ENCODE measurements at places on chromosomes 3 and 15.

DNA sequence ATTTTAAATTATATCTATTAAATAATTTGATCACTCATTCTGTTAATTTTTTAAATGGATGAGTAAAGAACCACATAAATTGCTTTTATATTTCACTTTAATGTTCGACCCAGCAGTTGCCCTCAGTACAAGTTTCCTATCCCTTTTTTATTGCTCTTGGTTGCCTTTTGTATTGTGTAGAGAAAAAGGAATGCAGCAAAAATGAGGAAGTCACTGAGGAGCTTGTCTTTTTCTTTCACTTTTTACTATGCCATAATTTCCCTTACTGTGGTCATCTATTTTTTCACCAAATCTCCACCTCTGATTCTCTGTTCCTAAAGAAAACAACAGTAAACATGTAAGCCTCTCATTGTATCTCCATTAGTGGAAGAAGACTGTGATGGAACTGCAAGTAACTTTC is 122.7 kb downstream of the B3GALNT1 start:
- DNase-seq = no peak

GRCh38 chr3:153829606-153830170 is 291.5 kb upstream of the ARHGEF26 start:
- no peak for DNase-seq

GRCh38 chr3:155281912-155282311 is 11.6 kb downstream of the STRIT1 start:
- no peak for DNase-seq

GRCh38 chr3:196941729-196942225 is 551 bp downstream of the NCBP2 start:
- peak; percentile 10 for DNase-seq

GRCh38 chr3:120348065-120348990 is 826 bp downstream of the LRRC58 start:
- no peak for DNase-seq

DNA sequence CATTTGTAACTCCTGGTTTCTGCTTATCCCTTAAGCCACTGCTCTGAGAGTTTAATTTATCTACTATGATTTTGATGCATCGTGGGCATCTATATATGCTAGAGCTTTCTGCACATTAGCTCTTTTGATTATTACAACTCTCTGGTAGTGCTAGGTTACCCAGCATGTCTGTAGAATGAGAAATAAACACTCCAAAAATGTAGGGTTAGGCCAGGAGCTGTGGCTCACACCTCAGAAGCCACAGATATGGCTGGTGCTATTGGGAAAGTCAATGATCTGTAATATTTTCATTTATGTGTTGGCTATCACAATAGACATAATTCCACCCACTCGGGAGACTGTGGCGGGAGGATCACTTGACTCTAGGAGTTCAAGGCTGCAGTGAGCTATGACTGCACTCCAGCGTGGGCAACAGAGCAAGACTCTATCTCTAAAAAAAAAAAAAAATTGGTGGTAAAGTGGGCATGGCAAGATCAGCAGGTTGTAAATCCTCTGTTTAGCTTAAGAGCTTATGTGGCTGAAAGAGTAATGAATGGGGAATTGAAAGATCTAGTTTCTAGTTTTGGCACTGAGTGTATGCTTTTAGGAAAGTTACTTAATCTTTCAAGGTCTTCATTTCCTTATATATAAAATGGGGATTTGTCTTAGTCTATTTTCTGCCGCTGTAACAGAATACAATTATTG is 6.3 kb downstream of the TIGIT start:
- DNase-seq = no peak

DNA sequence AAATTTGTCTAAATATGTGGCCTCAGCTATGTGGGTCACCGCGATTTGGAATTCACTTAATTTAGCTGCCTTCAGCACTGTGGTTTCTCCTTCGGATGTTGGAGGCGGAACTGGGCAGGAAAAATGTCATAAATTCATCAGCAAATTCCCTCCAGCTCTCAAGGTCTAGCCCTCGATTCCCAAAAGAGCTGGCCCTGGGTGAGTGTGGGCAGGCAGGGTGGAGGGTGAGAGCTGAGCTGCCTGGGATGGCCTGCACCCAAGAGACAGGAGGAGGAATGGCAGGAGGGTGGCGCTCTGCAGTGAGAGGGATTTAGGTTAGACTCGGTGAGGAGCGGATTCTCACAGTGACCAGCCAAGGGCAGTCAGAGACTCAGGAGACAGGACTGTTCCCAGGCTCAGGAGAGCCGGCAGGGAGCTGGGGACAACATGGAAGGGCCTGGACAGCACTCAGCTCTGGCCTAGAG is 57.1 kb downstream of the FEM1B start:
- peak; percentile 19 for DNase-seq

DNA sequence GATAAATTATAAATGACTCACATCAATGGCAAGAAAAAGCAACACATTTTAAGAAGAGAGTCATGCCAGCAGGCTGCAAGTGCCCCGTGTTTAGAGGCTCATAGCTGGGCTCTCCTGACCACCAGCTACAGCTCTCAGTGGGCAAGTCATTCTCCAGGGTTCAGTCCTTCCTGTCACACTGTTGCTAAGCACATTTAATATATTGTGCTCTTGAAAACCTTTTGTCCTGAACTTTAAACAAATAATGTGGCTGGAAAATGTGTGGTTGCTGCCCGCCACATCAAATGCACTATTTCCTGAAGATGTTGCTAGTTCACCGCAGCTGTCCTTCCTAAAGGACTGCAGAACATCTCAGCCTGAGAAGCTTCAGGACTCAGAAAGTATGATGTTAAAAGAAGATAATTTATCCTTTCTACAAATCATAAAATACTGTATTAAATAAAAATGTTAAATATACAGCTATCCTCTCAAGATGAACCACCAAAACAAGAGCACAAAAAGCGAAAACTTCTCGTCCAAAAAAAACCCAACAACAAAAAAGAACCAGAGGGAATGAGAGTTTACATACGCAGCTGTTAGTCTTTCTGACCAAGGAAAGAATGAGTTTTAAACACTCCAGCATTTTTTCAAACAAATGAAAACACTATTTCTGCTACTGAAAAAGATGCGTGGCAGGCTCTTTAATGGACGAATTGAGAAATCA is 951 bp downstream of the TARS3 start:
- no peak for DNase-seq

DNA sequence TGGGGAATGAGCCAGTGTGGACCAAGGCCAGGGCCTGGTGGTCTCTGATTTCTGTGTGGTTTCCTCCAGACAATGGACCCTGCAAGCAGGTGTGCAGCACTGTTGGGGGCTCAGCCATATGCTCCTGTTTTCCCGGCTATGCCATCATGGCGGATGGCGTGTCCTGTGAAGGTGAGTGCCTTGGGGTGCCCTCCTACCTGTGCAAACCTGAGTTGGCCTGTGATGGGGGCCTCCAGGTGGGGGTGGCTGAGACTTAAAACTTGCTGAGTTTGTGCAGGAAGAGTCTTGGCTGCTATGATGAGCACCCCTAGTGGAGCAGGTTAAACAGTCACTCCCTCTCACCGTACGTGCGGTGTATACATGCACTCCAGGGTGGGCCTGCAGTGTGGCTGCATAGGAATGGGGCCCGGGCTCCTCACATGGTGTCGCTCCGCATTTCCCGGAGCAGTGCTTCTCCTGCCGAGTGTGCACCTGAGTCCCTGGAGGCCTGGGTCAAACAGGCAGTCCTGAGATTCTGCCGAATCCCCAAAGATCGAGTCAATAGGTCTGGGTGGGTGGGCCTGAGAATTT is 70.8 kb downstream of the FBLN2 start:
- DNase-seq = no peak

DNA sequence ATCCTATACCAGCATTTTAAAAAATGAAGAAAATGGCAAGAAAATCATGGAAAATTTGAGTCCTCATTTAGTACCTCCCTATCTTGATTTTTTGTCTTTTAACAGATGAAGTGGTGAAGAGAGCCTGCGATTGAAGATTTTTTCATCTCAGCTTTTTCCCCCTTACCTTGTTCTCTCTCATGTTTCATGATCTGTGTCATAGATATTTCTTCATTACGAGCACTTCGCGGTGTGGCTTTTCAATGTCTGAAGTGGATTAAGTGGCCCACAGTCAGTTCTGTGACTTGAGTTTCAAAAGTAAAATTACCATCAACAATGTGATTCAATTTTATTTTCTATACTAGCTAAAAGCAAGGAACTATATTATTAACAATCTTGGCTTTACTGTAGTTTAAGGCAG is 147.2 kb downstream of the FNDC3B start:
- DNase-seq = no peak

- no peak for DNase-seq
Measured at GRCh38 chr3:107250221-107250620, 127.0 kb upstream of the CCDC54 start.

DNA sequence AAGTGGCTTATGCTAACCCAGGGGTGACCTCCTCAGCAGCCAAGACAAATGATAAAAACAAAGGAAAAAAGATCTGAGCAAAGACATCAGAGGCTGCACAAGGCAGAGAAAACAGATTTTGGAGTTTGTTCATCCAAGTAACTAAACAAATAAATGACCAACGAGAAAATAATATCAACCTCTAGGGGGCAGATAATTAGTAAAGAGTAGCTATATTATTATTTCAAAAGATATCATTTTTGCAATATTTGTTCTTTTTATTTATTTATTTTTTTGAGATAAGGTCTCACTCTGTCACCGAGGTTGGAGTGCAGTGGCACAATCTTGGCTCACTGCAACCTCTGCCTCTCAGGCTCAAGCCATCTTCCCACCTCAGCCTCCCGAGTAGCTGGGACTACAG is 101.8 kb downstream of the PCCB start:
- no peak for DNase-seq

- no peak for DNase-seq
Measured at GRCh38 chr15:52527911-52528563, 643 bp downstream of the MYO5A start.

- no peak for DNase-seq
Measured at GRCh38 chr15:38768970-38769369, 204.4 kb upstream of the RASGRP1 start.

DNA sequence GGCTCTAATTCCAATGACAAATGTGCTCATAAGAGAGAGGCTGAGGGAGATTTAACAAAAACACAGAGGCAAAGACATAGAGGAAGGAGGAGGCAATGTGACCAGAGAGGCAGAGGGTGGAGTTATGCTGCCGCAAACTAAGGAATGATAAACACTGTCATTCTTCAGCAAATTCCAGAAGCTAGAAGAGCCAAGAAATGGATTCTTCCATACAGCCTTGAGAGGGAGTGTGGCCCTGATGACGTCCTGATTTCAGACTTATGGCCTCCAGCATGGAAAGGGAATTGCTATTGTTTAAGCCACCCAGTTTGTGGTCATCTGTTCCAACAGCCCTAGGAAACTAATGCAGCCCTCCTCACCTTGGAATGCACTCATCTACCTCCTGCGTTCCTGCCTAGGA is 30.5 kb downstream of the CD47 start:
- DNase-seq = no peak

DNA sequence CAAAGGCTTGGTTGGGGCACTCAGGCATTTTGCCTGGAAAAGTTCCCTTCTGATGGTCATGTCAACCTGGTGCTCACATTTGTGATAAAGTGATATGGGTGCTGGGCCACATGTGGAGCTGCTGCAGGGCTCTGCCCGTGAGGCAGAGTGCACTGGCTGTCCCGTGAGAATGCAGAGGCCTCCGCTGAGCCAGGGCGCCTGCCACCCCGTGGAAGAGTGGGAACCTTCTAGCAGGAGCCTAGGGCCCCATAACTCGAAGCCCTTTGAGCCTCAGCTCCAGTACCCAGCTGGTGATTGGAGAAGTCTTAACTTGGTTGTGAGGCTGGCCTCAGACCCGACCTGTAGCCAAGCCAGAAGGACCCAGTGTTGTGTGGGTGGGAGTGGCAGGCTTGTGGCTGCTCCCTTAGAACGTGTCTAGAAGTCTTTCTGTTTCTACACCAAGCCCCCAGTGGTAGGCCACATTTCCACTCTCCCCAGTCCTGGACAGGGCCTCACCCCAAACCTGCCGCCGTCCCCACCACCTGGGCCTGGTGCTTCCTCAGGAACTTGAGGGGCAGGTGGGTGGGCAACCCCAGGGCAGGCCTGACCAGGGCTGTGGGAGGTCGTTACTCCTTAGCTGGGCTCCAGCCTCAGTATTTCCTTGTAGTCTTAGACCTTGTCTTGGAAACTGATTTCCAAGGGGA is 19.7 kb downstream of the SEC61A1 start:
- DNase-seq = no peak

- DNase-seq = no peak
Measured at GRCh38 chr3:23747841-23748240, 57.9 kb upstream of the UBE2E1 start.

- DNase-seq = peak; percentile 15
Measured at GRCh38 chr3:183122257-183122932, 23.1 kb upstream of the MCCC1 start.

GRCh38 chr3:151328298-151328995 is 902 bp downstream of the P2RY13 start:
- DNase-seq = no peak

DNA sequence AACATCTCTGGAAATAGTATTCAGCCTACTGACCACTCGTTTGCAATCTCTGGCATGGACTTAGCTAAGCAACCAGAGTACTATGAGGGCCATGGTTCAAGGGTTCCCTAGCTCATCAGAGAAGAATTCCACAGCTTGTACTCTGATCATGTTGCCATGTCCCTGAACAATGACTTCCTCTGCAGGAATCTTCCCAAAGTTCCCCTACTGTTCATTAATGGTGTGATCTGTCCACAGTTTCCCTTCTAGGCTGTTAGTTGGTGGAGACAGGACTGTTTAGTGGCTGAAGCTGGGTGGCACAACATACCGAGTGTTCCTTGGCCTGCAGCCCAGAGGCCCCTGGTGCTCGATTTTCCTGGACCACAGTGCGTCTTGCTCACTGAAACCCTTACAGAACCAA is 44.4 kb upstream of the GALNT15 start:
- DNase-seq = no peak

Data from AG09319 (cell line).